WERI-Rb-1 (cell line): ENCODE measurements at places on chromosomes 1 and 21.
A peak's percentile ranks its signal among the peaks of the same experiment; 100 is the strongest.

DNA sequence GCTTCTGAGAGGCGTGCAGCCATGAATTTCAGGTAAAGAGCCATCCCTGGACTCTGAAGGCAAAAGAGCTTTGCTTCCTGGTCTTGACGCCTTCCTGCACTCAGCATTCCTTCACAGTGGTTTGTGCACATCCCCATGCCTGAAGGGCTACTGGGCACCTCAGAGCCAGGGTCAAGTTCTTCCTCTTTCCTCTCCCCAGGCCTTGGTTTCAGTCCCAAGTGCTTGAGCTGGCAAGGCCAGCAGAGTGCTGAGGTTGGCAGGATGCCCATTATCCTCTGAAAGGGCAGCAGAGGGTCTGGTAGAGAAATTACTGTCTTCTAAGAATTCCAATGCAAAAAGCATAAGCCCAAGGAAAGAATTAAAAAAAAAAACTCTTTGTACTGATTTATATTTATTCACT, 1064.9 kb downstream of the TTLL7 start:
- no peak for DNase-seq

DNA sequence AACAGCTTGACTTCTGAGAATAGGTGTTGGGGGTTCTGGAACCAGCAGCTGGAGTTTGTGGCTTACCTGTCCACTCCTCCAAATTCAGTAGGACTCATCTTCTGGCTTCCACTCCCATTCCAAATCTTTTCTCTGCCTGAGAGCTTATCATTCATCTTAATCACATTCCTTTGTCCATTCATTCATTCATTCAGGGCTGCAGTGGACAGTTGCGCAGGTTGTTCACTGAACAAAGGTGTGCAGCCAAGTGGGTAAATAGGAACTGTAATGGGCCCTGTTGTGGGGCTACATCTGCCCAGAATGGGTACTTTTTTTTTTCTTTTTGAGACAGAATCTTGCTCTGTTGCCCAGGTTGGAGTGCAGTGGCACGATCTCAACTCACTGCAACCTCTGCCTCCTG, 3.4 kb upstream of the HSPG2 start:
- no peak for DNase-seq

- DNase-seq, result no peak
These were observed 58.8 kb downstream of the MAP3K21 start for GRCh38 chr1:233386336-233386735.

GRCh38 chr1:100717218-100717617, 2.3 kb upstream of the VCAM1 start:
- DNase-seq, result no peak

DNA sequence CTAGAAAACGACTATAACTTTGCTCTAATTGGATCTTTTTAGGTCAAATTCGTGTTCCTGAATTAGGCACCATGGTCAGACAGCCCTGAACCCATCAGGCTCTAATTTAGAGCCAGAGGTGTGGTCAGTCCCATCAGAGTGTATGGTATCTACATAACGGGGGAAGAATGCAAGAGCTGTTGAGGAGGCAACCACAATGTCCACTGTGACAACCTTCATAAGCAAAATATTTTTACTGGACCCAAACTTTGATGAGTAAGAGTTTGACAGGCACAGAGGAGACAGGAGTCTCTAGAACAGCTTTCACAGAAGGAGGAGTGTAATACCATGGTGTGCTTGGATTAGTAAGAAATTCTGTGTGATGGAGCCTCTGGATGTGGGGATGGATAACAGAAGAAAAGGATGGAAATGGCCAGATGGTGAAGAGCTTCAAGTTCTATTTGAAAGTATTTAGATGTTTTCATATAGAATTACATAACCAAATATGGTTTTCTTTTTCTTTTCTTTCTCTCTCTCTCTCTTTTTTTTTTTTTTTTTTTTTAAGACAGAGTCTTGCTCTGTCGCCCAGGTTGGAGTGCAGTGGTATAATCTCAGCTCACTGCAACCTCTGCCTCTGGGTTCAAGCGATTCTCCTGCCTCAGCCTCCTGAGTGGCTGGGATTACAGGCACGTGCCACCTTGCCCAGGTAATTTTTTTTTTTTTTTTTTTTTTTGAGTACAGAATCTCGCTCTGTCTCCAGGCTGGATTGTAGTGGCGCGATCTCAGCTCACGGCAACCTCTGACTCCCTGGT, 24.9 kb downstream of the UBE2U start:
- no peak for DNase-seq

DNA sequence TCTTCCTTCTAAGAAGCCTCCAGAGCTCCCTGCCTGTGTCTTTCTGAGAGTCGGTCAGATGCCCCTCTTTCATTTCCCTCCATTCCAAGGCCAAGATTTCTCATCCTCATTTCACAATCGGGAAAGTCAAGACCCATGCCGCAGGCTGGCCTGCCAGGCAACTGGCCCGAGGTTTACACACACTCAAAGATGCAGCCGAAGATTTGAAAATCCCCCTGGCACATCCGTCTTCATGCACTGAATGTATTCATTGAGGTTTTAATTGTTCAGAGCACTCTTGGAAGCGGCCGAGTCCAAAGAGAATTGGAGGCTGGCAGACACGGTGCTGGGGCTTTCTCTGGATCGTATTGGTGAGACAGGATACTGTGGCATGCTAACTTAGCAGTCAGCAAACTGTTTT, 29.1 kb upstream of the SRP9 start:
- DNase-seq, result no peak

GRCh38 chr1:3456449-3456963, 2.0 kb downstream of the ARHGEF16 start:
- DNase-seq, result no peak

- no peak for DNase-seq
These were observed 1.0 kb downstream of the ANGEL2 start for GRCh38 chr1:213014642-213015041.

GRCh38 chr1:199223936-199224335, 585.1 kb downstream of the PTPRC start:
- DNase-seq, result no peak

DNA sequence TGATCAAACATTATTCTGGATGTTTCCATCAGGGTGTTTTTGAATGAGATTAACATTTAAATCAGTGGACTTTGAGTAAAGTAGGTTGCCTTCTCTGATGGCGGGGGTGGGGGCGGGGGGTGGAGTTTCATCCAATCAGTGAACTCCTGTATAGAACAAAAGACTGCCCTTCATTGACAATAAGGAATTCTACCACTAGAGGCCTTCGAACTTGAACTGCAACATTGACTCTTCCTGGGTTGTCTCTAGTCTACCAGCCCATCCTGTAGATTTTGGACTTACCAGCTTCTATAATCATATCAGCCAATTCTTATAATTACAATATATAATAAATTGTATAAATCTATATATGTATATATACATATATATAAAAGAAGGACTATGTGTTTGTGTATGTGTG, 520.4 kb upstream of the CXADR start:
- no peak for DNase-seq

GRCh38 chr1:2475571-2475970, 518 bp upstream of the PLCH2 start:
- DNase-seq, result no peak

- DNase-seq, result no peak
These were observed 44.3 kb upstream of the SYT14 start for GRCh38 chr1:209893751-209894150.

DNA sequence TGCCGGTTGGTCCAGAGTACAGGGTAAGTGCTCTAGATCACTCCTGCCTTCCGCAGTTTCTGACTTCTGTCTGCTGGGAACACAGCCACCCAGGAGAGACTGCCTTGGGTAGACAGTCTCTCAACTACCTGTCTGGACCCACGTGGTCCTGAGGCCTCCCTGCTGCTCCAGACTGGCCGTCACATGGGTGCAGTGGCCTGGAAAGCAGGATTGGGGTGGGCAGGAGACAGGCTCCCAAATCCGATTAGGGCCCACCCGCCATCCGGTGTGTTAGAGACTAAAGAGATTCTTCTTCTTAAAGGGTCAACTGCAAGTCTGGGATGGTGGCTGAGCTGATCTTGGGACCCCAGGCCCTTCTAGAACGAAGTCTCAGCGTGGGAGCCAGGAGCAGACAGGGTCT, 105.5 kb downstream of the EBNA1BP2 start:
- peak; percentile 96 for DNase-seq
